Stimulated activated CD8-positive, alpha-beta memory T cell treated with anti-CD3 and anti-CD28 coated beads, Interleukin-7, amount 100 ng/mL, for 1 hour (primary cell): ENCODE measurements at places on chromosomes 3 and 15.

- no peak for DNase-seq
Observed at GRCh38 chr3:127902486-127902885, 12.5 kb upstream of the KBTBD12 start.

GRCh38 chr3:25480811-25481210 is 52.7 kb downstream of the RARB start:
- no peak for DNase-seq

DNA sequence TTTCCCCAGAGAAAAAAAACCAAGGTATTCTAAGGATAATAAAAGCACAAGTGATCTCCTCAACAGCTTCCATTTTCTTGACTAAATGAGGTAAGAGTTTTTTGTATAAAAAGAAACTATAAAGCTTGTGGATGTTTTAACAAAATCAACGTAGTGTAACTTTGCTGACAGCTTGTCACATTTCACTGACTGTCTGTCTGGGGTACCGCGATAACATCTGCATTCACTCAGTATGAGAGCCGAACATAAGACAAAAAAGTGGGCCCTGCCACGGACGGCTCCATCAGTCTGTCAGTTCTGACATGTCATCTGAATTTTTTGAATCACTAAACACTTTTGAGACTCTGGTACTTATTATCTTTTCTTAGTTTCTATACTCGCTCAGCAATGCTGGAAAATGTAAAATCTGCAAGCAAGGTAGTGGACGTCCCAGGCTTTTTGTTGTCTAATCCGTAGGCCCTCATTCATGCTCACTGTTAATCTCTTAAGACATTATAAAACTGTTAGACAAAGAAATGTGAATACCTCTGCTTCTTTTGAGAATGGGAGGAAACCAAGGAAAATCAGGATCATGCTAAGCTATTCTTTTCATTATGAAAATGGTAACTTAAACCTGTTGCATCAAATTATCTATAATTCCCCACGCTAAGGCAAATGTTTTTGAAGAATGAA is 307.1 kb downstream of the MECOM start:
- DNase-seq = no peak

- no peak for DNase-seq
Observed at GRCh38 chr3:36318621-36319200, 61.6 kb upstream of the STAC start.

DNA sequence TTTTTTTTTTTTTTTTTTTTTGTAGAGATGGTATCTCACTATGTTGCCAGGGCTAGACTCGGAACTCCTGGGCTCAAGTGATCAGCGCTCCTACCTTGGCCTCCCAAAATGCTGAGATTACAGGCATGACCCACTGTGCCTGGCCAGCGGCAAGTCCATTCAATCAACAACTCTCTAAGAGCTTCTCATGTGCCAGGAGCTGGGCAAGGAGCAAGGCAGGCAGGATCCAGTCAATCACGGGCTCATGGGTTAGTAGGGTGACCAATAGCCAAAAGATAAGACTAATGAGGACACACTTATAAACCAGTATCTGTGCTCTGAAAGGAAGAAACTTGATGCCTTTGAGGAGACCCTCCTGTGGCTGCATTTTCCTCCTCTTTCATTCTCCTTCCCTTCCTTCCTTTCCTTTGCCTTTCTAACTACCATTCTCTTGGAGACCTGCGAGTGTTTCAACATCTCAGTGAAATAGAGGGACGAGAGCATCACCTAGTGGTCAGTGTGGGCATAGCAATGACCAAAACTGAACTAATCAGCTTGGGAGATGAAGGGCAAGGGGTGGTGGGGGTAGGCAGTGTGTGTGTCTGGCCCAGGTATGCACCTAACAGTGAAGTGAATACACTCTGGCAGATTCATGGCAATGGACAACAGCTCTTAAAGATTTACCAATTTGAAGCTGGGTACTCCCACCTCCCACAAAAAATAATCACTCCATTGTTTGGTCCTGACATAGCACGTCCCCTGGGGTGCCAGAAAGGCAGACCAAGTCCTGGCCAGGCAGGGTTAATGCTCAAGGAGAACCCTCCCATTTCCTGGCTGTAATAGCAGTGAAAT is 6.3 kb downstream of the RPP25 start:
- DNase-seq = peak; percentile 56

GRCh38 chr3:70984776-70985482 is 598.6 kb downstream of the FOXP1 start:
- DNase-seq = no peak

GRCh38 chr3:133548090-133548489 is 25.4 kb upstream of the CDV3 start:
- no peak for DNase-seq

DNA sequence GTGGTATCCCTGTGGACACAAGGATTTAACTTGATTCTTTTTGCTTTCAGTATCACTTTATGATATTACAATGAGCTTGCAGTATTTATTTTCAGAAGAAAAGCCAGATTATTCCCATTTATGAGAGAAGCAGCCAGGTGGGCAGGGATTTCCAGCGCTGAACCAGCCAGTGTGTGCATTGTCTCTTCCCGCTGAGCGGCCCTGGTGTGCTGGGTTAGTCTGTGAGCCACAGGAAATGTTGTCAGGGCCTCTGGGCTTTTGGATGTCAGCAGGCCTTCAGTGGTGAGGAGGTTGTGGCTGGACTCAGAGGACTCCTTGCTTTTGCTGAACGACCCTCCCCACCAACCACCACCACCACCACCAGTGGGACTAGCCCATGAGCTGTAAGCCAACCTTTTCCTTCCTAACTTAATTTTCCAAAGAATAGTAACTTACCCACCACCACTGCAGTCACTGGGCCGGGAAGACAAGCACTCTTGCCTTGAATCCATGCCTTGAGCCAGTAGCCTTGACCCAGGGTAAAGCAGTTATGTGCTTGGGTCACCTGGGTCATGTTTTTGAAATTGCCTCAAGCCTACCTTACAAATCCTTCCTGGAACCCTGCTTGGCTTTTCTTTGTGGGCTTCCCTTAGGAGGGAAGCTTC is 33.1 kb downstream of the FLNB start:
- DNase-seq = no peak

- DNase-seq = no peak
Observed at GRCh38 chr3:22241110-22241509, 490.1 kb upstream of the ZNF385D start.

DNA sequence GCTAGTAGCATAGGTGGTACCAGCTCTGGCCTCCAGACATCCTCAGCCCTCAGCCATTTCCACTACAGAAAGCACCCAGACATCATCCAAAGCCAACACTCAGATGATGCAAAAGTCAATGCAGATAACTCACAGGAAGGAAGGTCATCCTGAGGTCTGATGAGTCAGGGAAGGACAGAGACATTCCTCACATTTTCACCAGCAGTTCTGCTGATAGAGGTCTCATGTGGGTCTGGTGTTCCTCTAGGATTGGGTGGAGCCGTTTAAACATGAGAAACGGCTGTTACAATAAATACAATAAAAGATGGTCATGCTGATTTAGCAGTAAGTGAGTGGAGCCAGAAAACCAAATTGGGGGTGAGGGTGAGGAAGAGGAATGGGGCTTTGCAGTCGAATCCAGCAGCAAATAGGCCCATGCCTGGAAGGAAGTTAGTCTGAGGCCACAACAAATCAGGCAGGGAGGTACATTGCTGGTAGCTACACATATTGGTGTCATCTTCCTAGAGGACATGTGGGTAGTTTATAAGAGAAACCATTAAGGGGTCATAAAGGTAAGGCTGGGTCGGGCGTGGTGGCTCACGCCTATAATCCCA is 33.3 kb upstream of the FLNB start:
- DNase-seq = no peak

DNA sequence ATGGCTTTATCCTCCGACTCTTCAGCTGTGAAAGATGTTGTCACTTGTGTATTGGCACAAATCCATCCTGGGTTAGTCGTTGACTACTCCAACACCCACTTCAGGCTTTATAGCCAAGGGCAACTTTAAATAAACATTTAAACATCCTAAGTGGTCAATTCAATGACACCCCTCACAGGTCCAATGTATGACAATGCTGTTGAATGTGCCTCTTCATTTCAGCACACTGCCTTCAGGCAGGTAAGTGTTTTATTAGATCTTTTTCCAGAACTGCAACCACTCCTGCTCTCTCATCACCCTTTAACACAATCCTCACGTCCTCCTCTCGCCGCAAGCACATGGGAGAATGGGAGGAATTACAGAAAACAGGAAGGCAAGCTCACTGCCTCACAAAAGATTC is 30.3 kb downstream of the IL12A start:
- DNase-seq = no peak

GRCh38 chr3:29695643-29696198 is 414.9 kb downstream of the RBMS3 start:
- DNase-seq = no peak

- no peak for DNase-seq
Observed at GRCh38 chr3:194194051-194194756, 58.3 kb downstream of the HES1 start.

- DNase-seq = no peak
Observed at GRCh38 chr15:70475921-70476320, 287.4 kb downstream of the UACA start.

DNA sequence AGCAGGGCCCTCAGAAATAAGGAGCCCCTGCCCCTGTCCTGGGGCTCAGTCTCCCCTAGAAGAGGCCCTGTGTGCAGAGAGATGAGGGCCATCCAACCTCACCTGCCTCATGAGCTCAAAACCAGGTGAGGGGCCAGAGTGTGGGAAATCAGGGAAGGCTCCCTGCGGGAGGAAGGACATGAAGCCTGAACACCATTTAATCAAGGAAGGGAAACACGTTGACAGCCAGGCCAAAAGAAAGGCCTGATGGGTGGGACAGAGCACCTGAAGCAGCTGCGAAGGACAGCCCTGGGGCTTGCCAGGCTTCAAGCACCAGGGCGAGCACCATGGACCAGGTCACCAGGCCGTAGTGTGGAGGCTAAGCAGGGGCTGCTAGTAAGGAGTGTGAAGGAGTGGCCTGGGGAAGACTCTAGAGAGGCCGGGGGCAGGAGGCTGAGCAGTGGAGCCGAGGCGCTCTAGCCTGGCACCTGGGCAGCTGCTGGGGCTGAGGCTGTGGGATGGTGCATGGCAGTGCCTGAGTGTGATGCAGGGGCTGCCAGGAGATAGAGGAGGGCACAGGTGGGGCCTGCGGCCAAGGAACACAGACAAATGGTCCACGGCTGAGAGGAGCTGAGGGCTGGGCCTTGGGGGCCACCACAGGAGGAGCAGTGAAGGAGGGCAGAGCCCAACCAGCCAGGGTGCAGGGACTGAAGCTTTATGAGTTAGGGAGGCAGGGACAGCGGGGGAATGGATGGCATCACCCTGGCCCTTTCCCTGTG is 16.1 kb downstream of the ACAA1 start:
- DNase-seq = no peak

- DNase-seq = no peak
Observed at GRCh38 chr3:128196647-128197046, 43.4 kb downstream of the EEFSEC start.

GRCh38 chr3:127738192-127738840 is 65.6 kb downstream of the ABTB1 start:
- no peak for DNase-seq

GRCh38 chr3:48989126-48989795 is 780 bp upstream of the P4HTM start:
- no peak for DNase-seq
